NCI-H2107 (cell line): ENCODE measurements at places on chromosomes 16 and 17.

GRCh38 chr17:64148699-64149098 is 18.8 kb upstream of the ERN1 start:
- no peak for DNase-seq

- DNase-seq, result peak; percentile 3
These were observed 16.3 kb downstream of the NACA2 start for GRCh38 chr17:61574542-61575351.

DNA sequence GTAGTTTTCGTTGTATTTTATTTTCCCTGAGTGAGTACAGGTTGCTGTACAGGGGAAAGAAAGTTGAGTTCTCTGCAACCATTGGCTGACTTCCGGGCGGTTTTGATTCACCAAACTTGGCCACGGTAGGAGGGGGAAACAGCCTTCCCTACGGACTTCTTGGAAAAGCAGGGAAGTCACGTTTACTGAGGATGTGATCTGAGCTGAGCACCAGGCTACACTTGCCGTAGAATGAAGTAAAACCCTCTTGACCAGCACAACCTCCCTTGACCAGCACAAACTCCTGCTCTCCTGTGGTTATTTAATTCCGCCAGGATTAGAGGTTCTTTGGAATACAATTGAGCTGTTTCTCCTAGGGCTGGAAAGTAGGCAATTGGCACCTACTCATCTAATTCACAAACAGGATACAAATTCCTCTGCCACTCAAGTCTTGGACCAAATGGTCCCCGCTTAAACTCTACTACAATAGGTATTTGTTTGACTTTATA is 242.0 kb upstream of the RBFOX1 start:
- no peak for DNase-seq

DNA sequence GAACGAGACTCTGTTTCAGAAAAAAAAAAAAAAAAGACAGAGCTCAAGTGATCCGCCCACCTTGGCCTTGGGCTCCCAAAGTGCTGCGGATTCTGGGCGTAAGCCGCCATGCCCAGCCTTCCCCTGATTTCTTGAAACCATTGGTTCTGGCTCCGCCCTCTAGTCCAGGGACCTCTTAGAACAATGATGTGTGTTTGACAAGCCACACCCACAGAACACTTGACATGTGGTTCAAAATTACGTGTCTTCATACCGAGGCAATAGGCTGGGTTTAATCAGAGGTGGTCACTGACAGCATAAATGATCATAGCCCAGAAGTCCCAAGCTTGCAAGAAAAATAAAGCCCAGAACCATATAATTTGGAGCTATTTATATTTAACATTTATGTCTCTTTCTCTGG is 23.0 kb downstream of the KNOP1 start:
- DNase-seq, result no peak

DNA sequence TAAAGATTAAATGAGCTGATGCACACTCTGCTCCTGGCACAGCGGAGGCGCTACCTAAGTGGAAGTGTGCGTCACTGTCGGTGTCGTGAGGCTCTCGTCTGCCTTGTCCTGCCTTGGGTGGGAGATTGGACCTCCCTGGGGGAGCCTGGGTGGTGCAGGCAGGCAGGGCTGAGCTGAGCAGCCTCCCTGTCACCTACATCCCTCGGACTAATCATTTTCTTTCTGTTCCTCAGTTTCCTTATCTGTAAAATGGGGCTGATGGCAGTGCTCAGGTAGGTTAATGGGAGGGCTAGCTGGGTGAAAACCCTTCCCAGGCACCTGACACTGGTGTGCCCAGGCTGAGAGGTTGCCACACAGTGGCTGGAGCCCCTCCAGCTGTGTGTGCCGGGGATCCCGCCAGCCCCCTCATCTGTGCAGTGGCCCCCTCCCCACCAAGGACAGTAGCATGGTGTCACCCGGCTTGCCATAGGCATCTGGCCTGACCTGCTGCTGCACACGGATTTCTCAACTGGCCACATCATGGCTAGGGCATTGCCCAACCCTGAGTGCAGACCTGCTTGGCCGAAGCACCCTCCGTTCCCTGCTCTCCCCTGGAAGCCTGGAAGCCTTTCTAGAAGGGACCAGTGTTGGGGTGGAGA is 4.3 kb downstream of the ADCY7 start:
- DNase-seq, result no peak

DNA sequence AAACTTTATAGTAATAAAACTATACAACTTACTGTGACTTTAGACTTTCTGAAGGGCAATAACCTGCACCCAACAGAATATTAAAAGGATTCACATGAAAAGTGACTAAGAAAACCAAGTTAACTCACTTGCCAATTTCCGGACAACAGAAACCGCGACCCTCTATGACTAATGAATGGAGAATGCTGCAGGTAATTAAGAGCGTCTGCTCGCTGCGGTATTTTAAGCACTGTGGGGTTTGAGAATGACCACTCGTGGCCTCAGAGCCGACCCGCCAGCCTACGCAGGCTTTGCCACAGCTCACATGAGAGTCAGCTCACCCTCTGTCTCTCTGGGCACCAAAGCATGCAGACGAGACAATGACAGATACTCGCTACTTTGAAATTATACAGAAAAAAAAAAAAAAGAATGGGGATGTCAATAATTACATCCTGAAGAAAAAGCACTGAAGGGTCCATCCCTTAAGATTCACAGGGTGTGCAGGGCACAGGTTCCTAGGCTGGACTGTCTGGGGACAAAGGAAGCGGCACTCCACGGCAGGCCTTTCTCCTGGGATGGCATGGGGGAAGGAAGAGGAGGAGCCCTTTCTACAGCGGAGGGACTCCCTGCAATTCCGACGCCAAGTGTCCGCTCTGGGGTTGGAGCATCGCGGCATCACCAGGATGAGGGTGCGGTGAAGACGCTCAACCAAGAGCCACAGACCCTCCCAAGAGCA is 35.0 kb downstream of the ZCCHC14 start:
- DNase-seq, result no peak

DNA sequence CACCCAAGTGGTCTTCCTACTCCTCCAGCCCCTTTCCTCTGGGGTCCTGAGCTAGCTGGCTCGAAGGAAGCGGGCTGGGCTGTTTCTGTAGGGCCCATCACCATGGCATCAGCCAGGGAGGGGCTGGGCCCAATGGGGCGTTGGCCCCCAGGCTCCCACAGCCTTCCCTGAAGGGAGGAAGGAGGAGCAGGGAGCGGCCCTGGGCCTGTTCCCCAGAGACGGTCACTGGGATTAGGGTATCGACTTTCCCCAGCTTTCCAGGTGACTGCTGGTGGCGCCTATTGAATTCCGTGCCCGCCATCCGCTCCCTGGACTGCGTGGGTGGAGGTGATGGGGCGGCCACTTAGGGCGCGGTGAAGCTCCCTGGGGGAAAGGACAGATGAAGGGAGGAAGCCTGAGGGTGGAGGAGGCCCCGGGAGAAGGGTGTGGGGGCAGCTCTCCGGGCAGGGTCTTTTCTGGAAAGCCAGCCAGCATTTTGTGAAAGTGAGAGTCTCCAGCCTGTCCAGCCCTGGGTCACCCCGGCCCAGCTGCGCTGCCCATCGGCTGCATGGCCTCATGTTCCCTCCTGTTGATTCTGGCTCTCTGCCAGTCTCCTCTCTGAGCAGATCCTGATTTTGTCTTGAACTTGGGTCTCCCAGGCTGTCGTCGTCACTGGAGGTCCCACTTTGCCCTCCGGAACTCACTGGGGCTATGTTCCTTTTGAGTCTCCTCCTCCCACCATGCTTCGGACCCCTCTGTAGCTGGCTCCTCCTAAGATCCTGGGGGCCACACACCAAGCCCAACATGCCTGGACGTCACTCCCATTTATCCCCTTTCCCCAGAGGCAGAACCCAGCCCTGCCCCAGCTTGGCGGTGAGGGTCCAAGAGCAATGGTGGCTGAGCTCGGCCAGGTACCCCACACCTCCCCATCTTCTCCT is 9.8 kb downstream of the NHERF1 start:
- DNase-seq, result peak; percentile 41

DNA sequence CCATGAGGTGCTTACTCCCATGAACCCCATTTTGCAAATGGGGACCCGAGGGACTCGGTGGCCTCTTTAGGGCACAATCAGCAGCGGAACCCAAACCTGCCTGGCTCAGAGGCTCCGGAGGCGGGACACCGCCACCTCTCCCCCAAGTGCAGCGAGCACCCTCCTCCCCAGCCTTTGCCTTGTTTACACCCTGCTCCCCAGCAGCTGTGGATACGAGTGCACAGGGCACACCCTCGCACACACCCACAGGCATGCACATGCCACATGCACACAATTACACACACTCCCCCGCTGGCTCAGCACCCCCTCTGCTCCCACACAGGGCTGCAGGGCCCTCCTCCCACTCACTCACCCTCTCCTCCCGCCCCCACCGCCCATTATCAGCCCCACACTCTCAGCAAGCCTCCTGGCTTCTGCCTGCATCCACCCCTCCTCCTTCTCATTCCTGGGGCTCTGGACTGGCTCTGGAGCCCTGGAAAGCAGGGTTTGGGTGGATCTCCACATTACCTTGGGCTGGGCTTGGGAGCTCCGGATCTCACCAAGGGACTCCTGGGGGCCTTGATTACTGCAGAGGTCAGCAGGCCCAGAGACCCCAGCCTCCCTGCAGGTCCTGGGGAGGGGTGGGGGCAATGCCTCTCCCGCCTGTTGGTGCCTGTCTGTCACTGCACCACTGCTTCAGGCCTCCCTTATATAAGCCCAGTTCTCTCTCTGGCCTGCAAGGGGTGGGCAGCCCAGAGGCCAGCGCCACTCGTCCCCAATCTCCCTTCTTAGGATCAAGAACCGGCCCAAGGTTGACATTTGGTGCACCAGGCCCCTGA is 6.4 kb downstream of the PDK2 start:
- peak; percentile 16 for DNase-seq

DNA sequence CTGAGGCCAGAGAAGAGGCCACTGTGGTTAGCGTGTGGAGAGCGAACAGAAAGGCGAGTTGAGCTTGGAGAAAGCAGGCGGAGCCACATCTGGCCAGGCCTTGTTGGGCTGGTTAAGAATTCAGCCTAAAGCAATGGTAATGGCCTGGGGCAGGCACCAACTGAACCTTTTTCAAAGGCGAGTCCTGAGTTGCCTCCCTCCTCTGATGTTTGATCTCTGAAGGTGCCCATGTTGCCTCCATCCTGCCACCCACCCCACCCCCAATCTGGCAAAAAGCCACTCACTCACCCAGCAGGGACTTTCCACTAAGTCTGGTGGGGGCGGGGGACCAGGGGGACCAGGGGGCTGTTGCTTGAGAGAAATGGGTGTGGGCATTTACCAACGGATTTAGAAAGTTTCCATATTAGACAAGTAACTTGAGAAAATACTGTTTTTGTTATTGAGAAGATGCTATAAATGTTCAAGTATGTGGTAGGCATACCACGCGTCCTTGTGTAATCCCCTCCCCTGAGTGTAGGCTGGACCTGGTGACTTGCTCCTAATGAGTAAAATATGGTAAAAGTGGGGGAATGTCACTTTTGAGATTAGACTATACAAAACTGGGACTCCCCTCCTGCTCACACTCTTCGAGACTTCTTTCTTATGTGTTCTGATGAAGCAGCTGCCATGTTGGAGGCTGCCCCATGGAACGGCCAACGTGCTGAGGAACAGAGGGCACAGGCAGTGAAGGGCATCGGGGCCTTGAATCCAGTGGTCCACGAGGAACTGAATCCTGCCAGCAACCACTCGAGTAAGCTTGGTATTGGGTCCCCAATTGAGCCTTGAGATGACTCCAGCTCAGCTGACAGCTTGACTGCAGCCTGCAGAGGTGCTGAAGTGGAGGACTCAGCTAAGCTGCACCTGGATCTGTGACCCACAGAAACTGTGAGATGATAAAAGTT is 29.9 kb upstream of the TNS4 start:
- DNase-seq, result no peak

DNA sequence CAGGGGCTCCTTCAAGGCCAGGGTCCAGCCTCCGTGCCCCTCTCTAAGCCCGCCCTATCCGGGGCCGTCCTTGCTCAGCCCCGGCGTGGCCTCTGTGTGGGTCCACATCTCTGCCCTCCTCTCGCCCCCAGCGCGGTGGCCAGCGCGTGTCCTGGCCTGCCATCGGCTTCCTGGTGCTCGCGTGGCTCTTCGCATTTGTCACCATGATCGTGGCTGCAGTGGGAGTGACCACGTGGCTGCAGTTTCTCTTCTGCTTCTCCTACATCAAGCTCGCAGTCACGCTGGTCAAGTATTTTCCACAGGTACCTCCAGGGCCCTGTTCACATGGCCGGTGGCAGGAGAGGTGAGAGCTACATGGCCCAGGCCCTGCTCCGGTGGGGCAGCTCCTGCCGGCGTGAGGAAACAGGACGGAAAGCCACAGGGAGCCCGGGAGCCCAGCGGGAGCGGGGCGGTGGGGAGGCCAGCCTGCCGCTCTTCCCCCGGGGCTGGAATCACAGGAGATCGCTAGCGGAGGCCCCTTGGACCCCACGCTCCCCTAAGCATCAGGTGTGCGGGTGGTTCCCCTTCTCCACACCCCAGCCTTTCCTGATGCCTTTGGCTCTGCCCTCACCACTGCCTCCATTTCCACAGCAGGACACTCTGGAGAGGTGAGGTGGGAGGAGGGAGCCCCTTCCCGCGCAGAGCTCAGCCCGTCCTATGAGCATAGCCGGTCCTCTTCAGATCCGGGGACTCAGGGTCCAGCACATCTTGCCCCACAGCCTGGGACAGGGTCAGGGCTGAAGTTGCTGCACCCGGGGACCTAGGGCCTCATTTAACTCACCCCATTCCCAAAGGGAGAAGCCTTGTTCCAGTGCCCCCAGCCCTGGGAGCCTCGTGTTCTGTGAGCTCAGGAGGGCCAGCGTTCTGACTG is 10.2 kb downstream of the TAX1BP3 start:
- DNase-seq, result no peak

- DNase-seq, result no peak
These were observed 146.3 kb upstream of the FOXF1 start for GRCh38 chr16:86363836-86364618.

DNA sequence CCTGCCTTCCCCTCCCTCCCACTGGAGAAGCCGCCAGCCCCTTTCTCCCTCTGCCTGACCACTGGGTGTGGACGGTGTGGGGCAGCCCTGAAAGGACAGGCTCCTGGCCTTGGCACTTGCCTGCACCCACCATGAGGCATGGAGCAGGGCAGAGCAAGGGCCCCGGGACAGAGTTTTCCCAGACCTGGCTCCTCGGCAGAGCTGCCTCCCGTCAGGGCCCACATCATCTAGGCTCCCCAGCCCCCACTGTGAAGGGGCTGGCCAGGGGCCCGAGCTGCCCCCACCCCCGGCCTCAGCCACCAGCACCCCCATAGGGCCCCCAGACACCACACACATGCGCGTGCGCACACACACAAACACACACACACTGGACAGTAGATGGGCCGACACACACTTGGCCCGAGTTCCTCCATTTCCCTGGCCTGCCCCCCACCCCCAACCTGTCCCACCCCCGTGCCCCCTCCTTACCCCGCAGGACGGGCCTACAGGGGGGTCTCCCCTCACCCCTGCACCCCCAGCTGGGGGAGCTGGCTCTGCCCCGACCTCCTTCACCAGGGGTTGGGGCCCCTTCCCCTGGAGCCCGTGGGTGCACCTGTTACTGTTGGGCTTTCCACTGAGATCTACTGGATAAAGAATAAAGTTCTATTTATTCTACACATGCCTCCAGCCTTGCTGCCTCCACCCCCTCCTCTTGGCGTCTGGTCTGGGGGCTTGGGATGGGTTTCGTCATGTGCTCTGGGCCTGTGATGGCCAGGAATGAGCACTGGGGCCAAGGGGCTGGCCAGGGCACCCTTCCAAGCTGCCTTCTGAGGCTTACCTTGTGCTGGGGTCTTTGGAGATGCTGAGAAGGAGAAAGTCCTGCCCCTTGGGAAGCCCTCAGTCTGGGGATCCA is 7.3 kb downstream of the GJD3 start:
- no peak for DNase-seq
